ENCODE measurements at places on chromosomes 5 and 9. TPM values are rescaled to one million over a fixed set of nuclear protein-coding genes. Genes with fewer than 3 reads are reported as not detected.

GRCh38 chr5:112878760-112879159 is 17.7 kb downstream of the SRP19 start:
- no peak for DNase-seq

- DNase-seq: no peak
Observed at GRCh38 chr9:116904165-116904564, 217.1 kb downstream of the TRIM32 start.

The TNFSF15 gene
- 0.02 TPM for total RNA-seq

DNA sequence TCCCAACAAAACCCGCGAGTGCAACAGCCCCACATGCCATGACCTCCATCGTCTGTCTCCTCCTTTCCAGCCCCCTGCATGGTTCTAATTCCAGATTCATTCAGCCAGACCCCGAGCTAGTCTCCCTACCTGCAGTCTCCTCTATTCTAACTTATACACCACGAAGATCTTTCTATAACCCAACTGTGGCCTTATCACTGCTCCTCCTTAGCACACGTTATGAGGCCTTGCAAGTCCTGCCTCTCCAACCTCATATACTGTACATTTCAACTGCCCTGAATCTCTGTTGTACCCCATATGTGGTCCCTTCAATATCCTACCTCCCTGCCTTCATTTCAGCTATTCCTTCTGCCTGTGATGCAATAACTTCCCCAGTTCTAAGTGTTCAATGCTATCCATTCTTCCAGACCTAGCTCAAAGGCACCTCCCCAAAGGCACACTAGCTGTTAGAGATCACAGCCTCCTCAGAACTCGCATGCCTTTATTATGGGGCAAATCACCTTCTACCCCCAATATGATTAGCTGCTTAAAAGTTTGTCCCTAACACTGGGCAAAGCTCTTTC is 215.1 kb upstream of the TRIM32 start:
- no peak for DNase-seq

DNA sequence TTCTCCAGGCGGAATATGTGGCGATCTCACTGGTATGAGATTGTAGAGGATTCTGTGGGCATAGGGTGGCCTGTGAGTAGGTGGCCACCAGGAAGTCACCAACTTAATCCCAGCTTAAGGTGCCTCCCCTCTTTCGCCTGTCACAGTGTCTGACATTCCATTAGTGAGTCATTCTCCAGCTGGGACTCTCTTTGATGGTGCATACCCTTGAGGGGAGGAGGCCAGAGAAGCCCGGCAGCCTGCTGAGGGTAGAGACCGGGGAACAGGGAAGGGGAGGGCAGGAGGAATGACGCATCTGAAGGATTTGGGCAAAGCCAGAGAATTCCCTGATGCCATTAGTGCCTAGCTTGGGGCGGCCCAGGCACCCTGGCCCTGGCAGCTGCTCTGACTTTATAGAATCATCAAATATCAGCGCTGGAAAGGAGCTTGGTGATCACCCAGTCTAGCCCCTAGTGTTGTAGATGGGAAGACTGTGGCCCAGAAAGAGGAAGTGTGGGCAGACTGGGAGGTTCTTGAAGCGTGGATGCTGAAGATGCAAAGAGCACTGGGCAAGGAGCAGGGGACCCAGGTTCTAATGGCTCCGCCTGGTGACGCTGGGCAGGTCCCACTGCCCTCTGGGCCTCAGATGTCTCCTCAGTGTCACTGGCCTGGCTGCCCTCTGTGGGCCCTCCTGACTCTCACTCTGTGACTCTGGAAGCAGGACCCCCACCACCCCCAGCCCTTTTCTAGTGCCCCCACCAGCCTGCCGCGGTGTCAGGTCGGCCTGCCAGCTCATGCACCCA is 41.4 kb downstream of the DAB2IP start:
- peak; percentile 47 for DNase-seq

DNA sequence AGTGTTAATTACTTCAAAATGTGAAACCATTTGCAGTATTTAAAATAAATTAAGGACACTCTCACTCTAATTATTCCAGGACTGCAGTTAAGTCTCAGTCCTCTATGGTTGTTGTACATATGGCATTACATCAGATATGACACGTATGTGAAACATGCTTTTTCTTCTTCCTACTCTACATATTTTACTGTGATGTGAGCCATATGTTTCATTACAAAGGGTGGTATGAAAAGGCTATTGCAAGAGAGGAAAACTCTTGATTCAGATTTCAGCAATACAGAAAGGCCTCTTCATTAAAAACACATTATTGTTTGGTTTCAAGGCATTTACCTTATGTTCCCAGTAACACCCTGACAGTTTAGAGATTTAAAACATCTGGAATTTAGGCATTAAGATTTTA is 964.5 kb upstream of the DMAC1 start:
- DNase-seq: no peak

GRCh38 chr5:143140492-143141203 is 262.8 kb downstream of the NR3C1 start:
- DNase-seq: no peak

DNA sequence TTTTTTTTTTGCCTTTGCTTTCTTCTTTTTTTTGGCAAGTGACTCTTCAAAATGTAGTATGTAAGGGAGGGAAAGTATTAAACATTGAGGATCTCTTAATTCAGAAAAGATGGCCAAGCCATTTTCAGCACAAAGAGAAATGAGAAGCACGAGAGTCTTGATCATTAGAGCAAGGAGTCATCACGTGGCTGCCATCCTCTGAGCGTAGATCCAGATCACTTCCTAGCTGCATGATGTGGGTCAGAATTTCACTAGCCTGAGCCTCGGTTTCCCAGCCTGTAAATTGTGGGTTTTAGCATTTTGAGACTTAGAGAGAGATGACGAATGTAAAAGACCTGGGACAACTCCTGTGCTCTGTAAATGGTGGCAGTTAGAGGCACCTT is 312.9 kb downstream of the ARHGEF28 start:
- no peak for DNase-seq

DNA sequence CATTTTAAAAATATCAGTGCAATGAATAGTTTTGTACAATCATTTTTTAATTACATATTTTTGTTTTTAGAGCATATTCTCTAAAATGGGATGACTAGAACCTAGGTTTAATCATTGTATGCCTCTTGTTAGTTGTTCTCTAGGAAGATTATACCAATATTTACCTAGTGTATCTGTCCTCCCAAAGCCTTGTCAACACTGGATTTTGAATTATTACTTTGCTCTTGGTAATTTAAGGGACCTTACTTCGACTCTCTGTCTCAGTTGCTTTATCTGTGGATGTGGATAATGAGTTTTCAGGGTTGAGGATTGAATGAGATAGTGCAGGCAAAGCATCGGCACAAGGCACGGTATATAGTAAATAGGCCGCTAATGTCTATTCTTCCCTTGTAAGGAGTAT is 10.9 kb upstream of the PIP5K1B start:
- DNase-seq: no peak
